Ovary (tissue), 10 donors: ENCODE measurements at places on chromosomes 2 and 18. TPM values are rescaled to one million over a fixed set of nuclear protein-coding genes. Genes with fewer than 3 reads are reported as not detected.
A peak's percentile ranks its signal among the peaks of the same experiment; 100 is the strongest.

- DNase-seq: peak; percentile 19
Observed at GRCh38 chr2:142131010-142131669, at the start of gene LRP1B. TSS of gene LRP1B (minus strand) at chr2:142131016. CDS start at chr2:142130729, 287 bp downstream.

DNA sequence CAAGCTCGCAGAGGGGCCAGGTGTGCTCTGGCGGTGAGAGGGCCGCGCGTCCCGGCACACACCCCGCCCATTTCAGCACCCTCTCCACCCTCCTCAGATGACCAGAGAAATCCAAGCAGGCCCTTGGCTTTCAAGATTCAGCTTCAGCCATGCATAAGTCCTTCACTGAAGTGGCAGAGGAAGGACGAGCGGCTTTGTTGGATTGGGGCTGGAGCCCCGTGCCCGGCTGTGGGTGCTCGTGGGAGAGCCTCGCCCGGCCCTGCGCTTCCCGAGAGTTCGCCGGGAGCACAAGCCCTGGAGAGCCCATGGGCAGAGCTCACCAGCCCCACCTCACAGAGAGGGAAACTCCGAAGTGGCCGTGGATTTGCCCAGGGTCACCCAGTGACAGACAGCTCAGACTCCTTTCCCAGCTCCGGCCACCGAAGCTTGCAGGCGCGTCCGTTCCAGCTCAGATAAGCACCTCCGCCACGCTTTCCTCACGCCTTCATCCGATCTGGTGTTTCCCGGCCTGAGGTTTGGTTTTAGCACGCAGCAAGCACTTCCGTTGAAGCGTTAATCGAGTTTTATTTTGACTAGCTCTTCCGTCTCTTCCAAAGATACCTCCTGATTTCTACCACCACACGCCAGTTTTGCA lies 45.6 kb upstream of the MTCL1 start:
- DNase-seq: no peak

RTTN gene
- 17.3 TPM for total RNA-seq

TUBA3E gene
- not detected for total RNA-seq

- no peak for DNase-seq
Observed at GRCh38 chr2:236536727-236537398, 32.8 kb upstream of the ACKR3 start.

MAPRE2 gene
- total RNA-seq: 31.9 TPM

DNA sequence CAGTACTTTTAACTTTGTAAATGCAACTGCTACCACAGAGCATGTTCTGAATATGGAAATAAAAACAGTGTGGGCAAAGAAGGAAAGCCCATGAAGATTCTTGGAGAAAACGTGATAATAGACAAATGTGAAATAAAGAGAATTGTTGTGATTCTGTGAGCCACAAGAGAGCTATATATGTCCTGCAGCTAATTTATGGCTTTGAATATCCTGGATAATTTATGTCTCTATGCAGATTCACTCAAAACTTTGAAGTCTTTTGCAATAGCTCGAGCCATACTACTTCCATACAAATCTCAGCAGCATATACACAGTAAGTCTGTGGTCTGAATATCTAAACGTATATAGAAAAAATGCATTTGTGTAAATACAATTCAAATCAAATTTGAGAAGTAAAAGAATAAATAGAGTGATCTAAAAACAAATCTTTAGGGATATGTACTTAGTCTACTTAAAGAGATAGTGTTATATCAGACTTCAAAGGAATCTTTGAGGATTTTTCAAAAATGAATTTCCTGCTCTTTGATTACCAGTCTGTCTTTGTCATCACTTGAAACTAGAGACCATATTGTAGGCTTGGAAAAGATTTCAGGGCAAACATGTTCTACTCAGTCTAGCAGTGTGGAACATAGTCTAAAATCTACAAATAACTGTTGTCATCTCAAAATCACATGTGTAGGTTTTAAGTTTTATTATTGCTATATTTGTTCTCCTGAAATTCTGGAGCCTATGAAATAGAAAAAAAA lies 107.1 kb downstream of the CSRNP3 start:
- DNase-seq: no peak

DNA sequence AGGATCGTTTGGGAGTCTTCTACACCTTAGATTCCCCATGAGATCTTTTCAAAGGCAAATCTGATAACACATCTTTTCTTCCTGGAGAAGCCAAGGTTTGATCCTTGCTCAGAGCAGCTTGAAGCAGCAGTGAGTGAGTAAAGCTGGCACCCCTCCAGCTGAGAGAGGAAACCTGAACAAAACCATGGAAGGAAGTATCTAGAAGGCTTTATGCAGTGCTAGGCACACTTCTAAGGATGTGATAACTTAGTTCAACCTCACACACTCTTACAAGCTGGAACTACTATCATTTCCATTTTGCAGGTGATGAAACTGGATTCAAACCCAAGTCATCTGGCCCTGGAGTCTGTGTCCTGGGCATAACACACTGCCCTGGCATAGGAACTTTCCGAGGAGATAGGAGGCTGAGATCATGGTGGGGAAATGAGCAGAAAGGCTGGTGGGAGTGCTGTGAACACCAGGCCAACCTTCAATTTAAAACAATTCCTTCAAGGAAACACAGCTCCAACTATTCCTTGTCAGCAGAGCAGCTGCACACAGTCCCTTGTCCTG lies 71.2 kb downstream of the CTAGE1 start:
- peak; percentile 82 for DNase-seq

GRCh38 chr2:124967325-124967724 lies 942.2 kb downstream of the CNTNAP5 start:
- DNase-seq: no peak

DOCK10 gene
- 30.8 TPM for total RNA-seq

DNA sequence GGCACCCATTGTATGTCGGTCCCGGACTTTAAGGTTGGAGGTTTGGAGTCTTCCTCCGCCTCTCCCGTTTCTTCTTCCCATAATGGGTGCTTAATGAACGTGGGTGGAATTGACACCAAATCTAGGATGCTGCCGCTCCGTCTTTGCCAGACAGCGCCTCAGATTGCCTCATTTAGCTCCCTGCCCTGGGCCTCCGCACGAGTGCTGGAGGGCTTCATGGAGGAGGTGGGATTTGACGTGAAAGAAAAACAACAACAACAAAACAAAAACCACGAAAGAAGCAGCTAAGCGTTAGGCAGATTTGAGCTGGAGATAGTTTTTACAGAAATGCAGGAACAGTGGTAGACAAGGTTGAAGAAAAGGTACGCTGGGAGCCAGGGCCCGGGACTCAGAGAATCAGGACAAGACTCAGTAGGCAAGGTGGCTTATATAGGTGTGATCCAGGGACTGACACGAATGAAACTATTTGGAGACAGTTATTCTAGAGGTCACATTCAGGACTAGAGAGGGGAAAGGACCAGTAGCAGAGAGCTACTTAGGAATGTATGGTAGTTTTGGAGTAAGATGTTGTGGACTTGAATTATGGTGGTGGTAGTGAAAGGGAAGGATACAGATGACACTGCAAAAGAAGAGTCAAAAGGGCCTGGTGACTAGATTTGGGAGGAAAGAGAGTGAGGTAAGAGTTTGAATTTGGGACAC lies 605 bp downstream of the ZNF2 start:
- no peak for DNase-seq
